AG20443 (cell line): ENCODE measurements at places on chromosomes 2 and 18.

GRCh38 chr2:84701880-84702279 is 179.0 kb downstream of the TRABD2A start:
- DNase-seq: peak; percentile 84

GRCh38 chr18:27040796-27041195 is 144.3 kb downstream of the CHST9 start:
- no peak for DNase-seq

DNA sequence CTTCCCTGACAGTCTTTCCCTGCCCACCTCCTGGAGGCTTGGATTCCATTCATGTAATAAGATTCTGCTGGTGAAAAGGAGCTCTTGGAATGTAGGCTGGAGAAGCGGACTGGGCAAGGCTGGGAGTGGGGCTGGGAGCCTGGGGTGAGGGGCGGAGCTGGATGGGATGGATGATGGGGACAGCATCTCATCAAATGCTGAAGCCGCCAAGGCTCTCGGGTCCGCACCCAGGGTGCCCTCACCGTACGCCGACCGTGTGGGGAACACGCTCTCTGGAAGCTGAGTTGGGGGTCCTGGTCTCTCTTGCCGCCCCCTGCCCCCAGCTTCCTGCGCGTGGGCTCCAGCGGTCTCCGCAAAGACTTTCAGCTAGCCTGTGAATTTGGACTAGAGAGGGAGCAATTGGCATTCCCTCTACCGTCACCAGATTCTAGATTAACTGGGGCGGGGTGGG is 9.1 kb downstream of the RAX start:
- no peak for DNase-seq

DNA sequence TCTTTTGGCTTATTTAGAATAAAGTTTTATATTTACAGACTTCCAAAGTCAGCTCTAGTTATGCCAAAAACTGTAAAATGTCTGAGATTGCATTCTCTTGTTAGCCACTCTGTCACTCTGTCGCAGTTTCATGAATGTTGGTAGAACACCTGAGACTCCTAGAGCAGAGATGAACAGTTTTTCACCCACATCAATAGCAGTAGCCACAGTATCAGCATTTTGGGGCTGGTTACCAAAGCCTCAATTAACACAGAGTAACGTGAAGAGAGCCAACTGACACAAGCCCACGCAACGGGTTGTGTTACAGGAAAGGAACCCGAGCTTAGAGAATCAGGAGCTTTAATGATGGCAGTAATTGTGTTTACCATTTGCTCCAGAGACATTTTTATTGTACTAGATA is 443.0 kb upstream of the SLC39A10 start:
- no peak for DNase-seq

DNA sequence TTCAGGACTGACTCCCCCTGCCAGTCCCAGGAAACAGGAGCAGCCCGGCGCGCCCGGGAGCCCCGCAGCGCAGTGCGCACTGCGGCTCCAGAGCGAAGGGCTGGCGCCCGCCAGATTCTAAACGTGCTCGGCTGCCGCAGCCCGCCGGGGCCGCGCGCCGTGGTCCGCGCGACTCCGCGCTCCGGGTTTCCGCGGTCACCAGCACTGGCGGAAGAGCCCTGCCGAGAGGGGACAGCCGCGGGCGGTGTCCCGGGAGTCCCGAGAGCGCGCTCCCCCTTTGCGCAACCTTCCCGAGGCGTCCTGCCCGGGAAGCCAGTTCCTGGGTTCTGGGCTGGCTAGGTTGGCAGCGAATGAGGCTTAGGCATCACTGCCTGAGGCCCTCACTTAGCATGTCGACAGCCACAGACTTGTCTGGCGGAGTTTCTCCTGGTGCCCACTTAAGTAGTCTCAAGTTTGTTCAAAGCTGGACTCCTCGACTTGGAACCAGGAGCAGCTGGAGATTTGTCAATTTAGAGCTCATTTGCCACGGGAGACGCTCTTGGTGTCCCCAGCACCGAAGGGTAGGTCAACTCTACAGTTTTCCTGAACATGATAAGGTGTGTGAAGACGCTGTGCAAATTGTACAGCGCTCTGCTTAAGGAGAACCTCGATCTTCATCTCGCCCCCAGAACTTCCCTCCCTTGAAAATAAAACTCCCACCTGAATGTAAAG is 1.5 kb upstream of the VSNL1 start:
- DNase-seq: peak; percentile 57

DNA sequence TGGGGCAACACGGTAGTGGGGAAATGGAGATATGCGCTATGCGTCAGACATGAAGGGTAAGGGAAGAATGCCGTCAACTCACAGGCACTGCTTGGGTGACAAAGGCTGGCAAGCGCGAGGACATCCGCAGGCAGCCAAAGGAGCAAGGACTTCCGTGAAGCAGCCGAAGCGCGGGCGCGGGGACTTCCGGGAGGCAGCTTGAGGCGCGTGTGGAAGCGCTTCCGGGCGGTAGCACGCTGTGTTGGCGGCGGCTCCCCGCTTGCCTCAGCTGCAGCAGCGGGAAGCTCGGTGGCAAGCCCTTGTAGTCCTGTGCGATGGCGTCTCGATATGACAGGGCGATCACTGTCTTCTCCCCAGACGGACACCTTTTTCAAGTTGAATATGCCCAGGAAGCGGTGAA is at the start of gene PSMA8:
Gene PSMA8 (plus strand): TSS at position 218 of the 400 bp plus-strand sequence. CDS start 97 bp downstream, at position 315.
- DNase-seq: peak; percentile 8

- no peak for DNase-seq
Measured at GRCh38 chr2:100485396-100485795, 15.1 kb downstream of the NMS start.

DNA sequence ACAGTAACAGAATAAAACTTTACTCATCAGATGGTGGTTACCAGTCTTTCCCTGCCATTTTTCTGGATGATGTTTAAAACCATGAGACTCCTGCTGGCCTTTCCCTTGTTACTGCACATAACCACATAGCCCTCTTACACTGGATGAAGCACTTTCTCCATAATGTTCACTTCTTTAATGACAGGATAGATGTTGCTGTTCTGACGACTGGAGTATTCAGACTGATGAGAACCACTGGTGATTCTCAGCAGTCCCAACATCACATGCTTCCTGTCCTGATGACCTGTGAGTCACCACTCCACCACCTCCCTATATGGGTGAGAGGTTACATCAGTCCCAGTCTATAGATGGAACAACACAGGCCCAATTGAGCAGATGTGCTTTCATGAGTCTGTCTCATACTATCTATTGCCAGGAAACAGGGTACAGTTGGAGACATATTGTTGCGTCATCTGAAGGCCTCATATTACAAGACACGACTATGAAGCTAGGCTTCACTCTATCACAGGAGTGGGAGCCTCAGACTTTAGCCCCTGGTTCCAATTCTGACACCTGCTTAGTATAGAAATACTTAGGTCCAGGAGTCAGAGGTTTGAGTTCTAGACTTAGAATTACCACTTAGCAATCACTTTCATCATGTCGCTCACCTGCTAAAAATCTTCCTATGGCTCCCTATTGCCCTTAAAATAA is 145.7 kb upstream of the KLF7 start:
- peak; percentile 80 for DNase-seq

DNA sequence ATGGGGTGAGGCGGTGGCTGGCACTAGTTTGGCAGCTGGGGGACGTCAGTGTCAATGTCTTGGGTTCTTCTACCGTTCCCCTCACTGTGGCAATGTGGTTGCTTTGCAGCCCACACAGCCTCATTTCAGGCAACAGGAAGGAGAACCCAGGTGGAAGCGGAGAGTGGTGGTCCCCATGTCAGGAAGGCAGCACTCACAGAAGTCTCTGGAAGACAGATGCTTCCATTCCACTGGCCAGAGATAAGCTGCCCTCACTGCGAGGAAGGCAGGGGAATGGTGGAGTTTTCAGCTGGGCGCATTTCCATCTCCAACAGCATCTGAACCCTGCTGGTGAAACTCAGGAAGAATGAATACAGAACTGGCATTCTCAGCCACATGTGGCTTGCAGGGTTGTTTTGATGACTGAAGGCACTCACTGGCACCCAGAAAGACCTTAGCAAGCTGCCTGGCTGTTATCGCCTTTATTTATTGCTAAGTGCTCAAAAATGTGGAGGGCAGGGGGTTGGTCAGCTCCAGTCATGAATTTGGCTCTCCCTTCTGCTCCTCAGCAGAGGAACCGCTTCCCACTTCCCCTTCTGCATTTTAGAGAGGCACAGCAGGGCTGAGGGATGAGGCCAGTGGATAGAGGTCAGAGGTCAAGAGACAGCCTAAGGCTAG is 19.4 kb downstream of the KCNIP3 start:
- peak; percentile 70 for DNase-seq

DNA sequence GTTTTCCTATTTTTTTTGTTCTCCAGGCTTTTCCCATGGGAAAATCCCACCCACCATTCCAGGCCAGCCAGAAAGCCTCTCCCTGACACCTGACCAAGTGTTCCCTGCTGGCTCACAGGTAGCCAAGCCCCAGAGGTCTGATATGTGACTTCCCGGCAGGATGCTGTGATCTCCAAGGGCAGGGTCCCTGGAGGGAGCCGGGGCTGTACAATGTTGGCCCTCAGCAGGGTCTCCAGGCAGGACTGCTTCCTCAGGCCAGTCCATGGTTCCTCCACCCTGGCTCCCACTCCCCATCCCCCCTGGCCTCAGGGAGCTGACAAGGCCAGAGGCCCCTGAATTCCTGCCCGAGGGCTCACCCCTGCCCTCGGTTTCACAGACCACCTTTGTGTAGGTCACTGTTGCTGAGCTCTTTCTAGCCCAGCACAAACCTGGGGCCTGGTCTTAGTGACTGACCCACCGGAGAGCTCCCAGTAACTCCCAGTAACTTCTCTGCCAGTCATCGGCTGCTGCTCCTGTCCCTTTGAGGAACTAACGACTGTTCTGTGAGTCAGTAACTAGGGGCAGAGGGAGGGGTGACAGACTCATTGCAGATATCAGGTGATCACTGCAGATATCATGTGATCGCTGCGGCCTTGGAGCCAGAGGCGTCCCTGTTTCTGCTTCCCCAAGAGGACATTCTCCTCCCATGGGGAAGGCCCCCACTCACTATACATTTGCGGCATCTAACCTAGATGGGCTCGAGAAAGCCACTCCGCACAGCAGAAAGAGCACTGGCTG is 38.7 kb downstream of the SDC1 start:
- DNase-seq: no peak

DNA sequence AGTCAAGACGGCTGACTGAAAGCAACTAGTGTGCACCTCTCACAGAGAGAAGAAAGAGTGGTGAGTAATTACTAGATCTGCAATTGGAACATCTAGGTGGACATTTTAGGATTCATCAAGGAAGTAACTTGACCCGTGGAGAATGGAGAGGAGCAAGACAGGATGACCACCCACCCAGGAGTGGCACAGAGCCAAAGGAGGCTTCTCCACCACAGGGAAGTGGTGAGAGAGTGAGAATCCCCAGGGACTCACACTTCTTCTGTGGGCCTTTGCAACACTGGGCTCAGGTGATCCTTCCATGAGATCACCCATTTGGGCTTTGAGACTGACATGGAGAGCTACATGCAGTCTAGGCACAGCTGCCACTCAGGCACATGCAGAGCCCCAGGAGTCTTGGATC is 132.8 kb upstream of the GALNT5 start:
- no peak for DNase-seq

DNA sequence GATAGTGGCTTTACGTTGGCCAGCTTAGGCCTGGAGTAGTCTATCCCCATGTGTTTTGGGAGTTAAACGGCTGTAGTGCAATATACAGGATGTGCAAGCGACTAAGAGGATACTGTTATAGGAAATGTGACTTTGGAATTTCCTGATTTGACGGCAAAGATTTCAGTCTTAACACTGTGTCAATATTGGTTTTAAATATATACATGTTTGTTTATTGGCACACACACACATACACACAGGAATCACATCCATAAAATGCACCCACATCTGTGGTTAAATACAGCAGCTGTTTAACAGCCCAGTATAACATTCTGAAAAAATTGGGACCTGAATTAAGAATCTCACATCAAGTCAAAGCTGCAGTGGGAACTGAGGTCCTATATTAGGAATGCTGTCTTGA is 347.1 kb downstream of the TXNL1 start:
- no peak for DNase-seq

DNA sequence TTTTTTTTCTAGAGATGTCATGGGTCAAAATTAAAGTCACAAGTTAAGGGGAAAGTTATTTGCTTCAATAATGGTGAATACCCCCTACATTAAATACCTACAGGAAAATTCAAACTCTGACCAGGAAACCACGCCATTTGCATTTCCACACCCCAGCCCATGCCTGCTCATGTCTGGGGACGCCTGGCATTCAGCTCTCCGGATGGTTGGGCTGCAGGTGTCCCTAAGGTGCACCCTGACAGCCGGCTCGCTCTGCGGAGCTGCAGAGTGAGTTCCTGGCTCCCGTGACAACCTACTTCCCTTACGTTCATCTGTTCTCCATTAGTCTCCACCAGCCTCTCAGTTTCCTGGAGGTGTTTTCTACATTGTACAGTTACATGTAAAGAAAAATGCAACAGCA is 122.7 kb upstream of the RIOK3 start:
- DNase-seq: no peak

DNA sequence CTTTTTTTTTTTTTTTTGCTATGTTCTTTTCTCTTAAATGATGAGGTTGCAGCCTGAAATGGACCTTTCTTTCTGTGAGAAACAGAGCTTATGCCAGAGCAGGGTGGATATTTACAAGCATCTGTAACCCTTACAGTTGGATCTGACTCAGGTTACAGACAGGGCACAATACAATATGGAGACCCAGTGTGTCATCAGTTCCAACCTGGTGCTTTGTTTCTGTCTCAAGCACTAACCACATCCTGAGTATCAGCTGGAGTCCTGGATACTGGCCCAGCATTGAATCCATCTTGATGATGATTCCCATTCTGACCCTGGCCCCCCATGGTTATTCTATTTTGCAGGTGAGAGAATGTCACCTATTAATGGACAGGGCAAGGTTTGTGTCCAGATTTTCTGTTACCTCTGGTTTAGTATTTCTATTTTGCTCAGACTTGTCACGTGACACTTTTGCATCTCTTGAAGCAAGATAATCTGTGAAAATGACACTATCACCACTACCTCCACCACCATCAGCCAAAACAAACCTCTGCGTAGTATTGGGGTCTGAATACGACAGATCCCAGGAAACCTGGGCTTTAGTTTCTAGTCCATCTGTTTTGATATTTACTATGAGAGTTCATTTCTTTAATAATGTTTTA is 174.0 kb downstream of the CCDC85A start:
- DNase-seq: no peak

DNA sequence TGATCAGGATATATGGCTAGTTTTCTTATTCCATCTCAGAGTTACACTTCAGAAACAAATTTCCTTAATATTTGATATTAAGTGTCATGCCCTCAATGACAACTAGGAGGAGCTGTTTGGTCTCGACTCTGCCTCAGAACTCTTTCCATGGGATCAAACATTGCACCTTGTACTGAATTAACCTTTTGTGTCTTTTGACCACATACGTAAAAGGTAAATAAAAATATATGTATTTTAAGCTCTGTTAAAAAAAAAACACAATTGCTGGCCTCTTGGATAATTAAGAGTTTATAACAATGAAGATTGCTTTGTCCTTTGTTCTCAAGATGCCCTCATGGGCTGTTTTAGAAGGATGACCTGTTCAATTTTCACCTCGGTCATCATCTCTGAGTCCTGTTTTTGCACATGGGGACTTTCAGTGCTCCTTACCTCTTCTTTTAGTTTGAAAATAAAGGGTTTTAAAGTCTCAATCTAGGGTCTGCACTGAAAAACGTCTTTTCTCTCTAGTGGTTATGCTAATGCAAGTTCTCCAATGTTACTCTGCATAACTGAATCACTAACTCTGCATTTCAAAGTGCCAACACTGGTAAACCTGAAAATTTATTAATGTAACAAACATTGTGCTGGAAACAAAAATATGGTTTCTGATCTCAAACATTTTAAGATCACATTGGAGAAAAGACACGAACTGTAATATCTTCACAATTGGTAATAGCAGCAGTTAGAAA is 18.8 kb upstream of the FN1 start:
- peak; percentile 38 for DNase-seq
